ENCODE measurements at places on chromosomes 1 and 21.
A peak's percentile ranks its signal among the peaks of the same experiment; 100 is the strongest.

GRCh38 chr1:93021539-93022134 lies 57.4 kb upstream of the MTF2 start:
- DNase-seq, result peak; percentile 78

- no peak for DNase-seq
Observed at GRCh38 chr1:230251644-230252191, 174.4 kb downstream of the PGBD5 start.

DNA sequence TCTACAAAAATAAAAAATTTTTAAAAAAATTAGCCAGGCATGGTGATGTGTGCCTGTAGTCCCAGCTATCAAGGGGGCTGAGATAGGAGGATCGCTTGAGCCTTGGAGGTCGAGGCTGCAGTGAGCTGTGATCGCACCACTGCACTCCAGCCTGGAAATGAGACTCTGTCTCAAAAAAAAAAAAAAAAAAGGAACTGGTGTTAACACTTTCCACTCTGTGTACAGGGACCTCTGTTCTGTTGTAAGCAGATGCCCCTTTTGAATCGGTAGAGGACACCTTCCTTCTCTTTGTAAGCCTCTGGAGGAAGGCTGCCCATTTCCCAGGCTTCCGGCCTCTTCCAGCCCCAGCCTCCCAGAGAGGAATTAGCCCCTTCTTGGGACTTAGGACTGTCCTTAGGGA lies 7.3 kb upstream of the C1orf210 start:
- DNase-seq, result no peak

DNA sequence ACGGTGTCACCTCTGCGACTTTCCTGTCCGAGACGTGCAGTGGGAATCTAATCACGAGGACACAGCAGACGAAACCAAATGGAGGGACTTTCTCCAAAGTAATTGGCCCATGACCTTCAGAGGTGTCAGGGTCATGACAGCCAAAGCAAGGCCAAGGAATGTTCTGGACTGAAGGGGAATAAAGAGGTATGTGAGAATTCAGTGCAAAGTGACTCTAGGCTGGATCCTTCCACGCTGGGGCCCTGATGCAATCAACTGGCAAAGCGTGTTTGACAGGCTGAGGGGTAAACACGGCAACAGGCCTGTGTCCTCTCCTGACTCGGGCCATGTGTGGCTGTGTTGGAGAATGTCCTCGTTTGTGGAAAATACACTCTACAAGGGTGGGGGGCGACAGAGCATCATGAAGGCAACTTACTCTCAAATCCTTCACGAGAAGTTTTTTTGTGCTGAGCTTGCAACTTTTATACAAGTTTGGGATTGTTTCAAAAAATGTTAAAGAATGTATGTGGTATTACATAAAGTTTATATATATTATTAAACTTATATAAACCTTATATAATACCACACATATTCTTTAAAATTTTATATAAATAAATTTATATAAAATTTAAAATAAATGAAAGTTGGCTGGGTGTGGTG lies 1.7 kb downstream of the CFAP74 start:
- no peak for DNase-seq

- no peak for DNase-seq
Observed at GRCh38 chr1:41844255-41844654, 74.5 kb downstream of the HIVEP3 start.

GRCh38 chr1:198677871-198678270 lies 39.0 kb downstream of the PTPRC start:
- no peak for DNase-seq

DNA sequence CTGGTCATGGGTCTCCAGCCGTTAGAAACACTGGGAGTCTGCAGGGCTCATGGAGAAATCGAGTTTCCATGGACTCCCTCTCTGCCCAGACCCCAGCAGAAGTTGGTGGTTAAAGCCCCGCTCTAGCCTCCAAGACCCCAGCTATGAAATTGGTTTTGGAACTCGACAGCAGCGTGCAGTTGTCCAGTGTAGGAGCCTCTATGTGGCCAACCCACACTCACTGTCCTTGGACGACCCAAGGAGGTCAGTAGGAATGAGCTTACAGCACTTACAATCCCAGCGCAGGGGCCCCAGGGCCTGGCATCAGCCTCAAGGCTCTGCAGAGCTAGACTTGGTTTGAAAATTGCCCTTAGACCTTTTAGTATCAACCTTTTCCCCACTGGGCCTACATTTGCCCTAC lies 3.2 kb upstream of the PRDM16 start:
- DNase-seq, result no peak

DNA sequence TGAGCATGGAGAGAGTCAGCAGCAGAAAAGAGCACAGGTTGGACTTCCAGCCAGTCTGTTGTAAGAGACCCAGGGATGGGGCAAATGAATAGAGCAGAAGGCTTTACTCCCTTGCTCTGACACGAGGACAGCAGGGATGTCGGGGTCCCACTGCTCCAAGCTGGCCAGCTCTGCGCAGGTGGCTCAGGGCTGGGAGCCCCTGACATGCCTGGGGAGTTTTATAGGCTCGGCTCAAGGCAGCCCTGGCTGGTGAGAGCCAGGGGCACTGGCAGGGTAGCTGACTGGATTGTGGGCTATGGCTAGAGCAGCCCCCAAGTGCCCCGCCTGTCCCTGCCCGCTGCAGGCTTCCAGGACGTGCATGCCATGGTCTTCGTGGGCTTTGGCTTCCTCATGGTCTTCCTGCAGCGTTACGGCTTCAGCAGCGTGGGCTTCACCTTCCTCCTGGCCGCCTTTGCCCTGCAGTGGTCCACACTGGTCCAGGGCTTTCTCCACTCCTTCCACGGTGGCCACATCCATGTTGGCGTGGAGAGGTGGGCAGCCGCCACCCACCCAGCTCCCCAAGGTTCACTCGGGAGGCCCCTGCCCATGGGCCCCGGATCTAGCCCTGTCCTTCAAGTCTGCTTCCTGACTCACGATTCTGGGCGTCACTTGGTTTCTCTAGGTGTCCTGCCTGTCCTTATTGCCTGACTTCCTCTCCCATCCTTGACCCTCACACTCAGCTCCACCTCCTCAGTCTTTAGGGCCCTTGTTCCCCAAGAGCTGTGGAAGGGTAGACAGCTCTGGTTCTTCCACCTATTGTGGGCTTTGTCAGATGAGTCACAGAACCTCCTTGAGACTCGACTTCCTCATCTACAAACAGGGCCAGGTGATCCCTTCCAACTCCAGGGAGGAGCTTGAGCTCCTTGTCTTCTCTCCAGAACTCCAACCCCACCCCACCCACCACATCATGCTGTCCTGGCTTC lies 8.2 kb downstream of the RHBG start:
- DNase-seq, result no peak

- DNase-seq, result no peak
Observed at GRCh38 chr1:58082596-58082995, 463.9 kb downstream of the OMA1 start.

DNA sequence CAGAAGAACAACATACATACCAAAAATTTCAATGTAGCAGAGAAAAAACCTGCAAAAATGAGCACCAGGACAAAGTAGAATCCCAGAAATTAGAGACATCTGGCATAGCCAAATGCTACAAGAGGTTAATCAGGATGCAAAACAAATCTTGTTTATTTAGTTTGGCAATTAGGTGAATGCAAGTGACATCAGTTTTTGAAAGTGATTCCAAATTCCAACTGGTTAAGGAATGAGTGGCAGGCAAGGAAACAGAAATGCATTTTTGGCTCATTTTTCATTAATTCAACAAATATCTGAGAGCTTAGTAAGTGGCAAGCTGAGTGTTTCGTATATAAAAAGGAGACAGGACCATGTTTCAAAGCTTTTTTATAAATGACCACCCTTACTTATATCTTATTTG lies 21.3 kb downstream of the SCAF4 start:
- DNase-seq, result peak; percentile 86

DNA sequence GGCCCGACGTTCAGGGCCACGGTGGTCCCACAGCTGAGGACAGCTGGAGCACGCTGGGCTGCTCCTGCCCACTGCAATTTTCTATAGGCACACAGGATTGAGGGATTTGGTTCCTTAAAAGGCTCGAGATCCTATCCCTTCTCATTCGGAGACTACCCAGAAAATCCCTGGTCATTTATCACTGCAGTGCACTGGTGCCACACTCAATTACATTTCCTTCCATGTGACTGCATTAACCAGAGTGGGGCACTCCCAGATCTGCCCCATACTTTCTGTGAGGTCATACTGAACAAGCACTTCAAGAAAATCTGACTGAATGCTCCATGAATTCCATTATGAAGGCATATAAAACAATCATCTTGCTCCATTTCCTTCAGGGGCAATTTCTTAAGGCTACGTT lies 49.8 kb upstream of the KCNE1 start:
- no peak for DNase-seq

DNA sequence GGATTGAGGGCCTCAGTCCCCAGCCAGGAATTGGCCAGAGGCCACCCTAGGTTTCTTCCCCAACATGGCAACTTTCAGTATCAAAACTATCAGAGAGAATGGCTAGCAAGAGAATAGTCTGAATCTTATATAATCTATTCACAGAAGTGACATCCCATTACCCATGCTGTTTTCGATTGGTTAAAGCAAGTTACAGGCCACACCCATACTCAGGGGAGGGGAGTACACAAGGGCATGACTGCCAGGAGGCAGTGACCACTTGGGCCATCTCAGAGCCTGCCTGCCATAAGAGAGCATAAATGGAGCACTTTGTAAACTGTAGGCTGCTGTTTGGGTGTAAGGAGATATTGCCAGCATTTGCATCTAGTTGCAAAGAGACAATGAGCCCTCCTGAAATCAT lies 65.4 kb downstream of the FAM163A start:
- no peak for DNase-seq

DNA sequence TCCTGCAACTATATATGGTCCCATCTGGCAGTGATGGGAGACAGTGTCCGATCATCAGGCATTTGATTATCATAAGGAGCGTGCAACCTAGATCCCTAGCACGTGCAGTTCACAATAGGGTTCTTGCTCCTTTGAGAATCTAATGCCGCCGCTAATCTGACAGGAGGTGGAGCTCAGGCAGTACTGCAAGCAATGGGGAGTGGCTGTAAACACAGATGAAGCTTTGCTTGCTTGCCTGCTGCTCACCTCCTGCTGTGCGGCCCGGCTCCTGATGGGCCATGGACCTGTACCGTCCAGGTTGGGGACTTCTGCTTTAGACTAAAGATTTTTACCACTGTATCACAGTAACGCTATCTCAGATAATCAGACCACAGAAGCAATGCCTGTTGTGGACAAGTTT lies 63.8 kb downstream of the TGFB2 start:
- no peak for DNase-seq

- no peak for DNase-seq
Observed at GRCh38 chr1:234518876-234519275, 39.9 kb upstream of the TARBP1 start.

Measured in adipocyte (in vitro differentiated cells).